ENCODE measurements at places on chromosomes 11 and 22. TPM values are rescaled to one million over a fixed set of nuclear protein-coding genes. Genes with fewer than 3 reads are reported as not detected.

- peaks cover 29% of the 10 kb centered on the region for H3K27me3 ChIP-seq
- H3K27ac ChIP-seq, result no peak overlapping the region
- no peak for DNase-seq
- peaks cover 13% of the 10 kb centered on the region for H3K36me3 ChIP-seq
- H3K4me3 ChIP-seq, result no peak overlapping the region
Measured at GRCh38 chr11:121265586-121265985, 27.0 kb upstream of the SC5D start.

DNA sequence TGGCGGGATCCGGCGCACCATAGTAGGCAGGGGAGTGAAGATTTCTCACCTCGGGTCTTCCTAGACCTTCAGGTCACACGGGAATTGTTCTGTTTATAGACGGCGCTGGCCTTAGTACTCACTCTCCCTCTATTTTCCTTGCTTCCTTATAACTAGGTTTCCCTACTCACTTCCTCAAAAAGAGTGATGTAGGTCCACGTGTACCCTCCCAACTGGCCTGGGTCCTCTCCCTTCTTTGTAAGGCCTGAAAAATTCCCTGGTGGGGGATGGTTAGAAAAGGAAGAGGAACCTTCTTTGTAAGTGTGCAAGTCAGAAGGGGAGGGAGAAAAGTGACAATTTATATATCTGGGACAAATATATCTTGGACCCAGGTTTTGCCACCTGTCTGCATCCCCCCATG, 2.9 kb upstream of the TMEM9B start:
- no peak overlapping the region for H3K27ac ChIP-seq
- H3K36me3 ChIP-seq, result peaks cover 20% of the 10 kb centered on the region
- DNase-seq, result no peak
- peaks cover 12% of the 10 kb centered on the region for H3K4me1 ChIP-seq

DNA sequence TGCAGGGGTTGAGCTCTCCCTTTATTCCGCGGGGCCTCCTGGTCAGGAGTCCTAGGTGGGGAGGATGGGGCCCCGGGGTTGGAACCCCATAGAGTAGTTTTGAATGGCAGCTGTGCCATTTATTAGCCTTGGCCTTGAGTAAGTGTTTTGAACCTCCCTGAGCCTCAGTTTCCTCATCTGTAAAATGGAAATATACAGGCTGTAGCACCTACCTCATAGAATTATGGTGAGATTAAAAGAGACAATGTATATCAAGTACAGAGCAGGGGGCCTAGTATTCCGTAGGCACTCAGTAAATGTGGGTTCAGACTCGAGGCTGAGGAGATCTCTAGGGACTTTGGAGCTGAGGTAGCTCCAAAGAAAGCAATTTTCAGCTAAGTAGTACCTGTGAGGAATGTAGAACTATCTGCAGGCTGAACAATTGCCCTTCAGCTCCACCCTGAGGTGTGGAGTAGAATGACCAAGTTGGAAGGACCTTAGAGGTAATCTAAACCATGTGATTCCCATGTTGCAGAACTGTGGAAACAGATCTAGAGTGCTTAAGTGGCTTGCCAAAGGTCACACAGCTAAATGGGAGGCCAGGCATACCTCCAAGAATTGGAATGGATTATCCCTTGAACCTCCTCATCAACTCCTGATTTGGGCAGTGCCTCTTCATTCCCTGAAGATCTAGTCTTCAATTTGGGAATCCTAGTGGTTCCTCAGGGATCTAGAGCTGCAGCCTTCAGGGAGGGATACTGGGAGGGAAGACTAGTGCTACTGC, 682 bp downstream of the PGAP2 start:
- H3K27me3 ChIP-seq, result no peaks in the 10 kb centered on the region
- H3K4me3 ChIP-seq, result peak overlapping the region; percentile 98
- no peaks in the 10 kb centered on the region for H3K36me3 ChIP-seq
- peak; percentile 55 for DNase-seq

- no peak overlapping the region for H3K27ac ChIP-seq
- no peaks in the 10 kb centered on the region for H3K36me3 ChIP-seq
- DNase-seq, result no peak
- H3K4me1 ChIP-seq, result peaks cover 17% of the 10 kb centered on the region
- H3K27me3 ChIP-seq, result no peaks in the 10 kb centered on the region
- no peak overlapping the region for H3K4me3 ChIP-seq
Measured at GRCh38 chr11:1773994-1774550, 10.3 kb upstream of the CTSD start.

DNA sequence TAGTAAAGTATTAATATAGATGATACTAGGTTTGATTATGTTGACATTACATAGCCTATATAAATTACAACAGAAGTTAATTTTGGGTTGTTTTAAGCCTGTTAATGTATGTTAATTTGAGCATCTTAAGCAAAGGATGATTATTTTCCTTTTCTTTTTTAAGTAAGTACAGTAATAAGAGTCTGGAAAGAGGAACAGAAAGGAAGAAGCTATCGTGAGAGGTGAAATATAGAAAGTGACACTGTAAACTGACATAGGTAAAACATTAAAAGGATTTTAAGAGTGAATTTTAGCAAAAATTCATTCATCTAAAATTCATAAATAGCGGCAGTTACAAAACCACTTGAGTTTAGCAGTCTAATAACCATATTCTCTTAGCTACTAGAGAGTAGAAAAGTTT, 45.5 kb downstream of the FAR1 start:
- H3K4me3 ChIP-seq, result no peak overlapping the region
- no peaks in the 10 kb centered on the region for H3K4me1 ChIP-seq
- H3K27me3 ChIP-seq, result no peaks in the 10 kb centered on the region
- H3K36me3 ChIP-seq, result peaks cover 88% of the 10 kb centered on the region

GRCh38 chr11:11732116-11732515, 109.7 kb upstream of the USP47 start:
- H3K27me3 ChIP-seq, result peaks cover 20% of the 10 kb centered on the region
- DNase-seq, result no peak
- H3K36me3 ChIP-seq, result no peaks in the 10 kb centered on the region
- no peak overlapping the region for H3K27ac ChIP-seq
- H3K4me3 ChIP-seq, result no peak overlapping the region
- H3K4me1 ChIP-seq, result no peaks in the 10 kb centered on the region

- H3K27ac ChIP-seq, result no peak overlapping the region
- DNase-seq, result no peak
- peaks cover 17% of the 10 kb centered on the region for H3K27me3 ChIP-seq
- no peaks in the 10 kb centered on the region for H3K36me3 ChIP-seq
Measured at GRCh38 chr11:27886857-27887256, 186.6 kb upstream of the BDNF start.

DNA sequence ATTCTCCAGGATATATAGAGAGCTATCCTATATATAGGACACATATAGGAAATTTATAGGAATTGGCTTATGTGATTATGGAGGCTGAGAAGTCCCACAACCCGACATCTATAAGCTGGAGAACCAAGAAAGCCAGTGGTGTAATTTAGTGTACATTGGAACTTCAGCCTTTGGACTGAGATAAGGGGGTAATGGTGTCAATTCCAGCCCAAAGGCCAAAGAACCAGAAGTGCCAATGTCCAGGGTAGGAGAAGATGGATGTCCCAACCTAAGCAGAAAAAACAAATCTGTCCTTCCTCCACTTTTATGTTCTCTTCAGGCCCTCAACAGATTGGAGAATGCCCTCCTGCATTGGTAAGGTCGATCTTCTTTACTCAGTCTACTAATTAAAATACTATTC, 25.5 kb upstream of the SMCO4 start:
- no peaks in the 10 kb centered on the region for H3K4me1 ChIP-seq
- H3K4me3 ChIP-seq, result no peak overlapping the region
- no peaks in the 10 kb centered on the region for H3K36me3 ChIP-seq
- H3K27me3 ChIP-seq, result peaks cover 7% of the 10 kb centered on the region
- no peak overlapping the region for H3K27ac ChIP-seq

GRCh38 chr11:130513132-130513531, 64.7 kb downstream of the ADAMTS15 start:
- no peaks in the 10 kb centered on the region for H3K36me3 ChIP-seq
- no peak overlapping the region for H3K4me3 ChIP-seq
- no peaks in the 10 kb centered on the region for H3K4me1 ChIP-seq
- no peak overlapping the region for H3K27ac ChIP-seq

DNA sequence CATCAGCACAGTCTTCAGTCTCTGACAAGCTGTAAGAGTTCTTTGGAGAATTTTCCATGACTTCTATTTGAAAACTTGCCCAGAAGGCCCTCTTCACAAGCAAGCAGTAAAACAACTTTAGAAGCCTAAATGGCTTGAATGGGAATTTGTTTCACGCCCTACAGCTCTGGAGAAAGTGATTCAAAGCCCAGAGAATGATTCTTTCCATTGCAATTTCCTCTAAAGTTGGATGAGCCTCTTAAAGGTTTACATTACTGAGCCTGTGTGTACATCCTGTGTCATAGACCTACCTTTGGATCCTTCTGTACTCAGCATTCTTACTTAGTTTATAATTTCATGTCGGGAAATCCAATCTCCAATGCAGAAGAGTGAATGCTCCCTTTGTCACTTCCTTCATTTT, 6.8 kb upstream of the OR8B3 start:
- H3K4me1 ChIP-seq, result no peaks in the 10 kb centered on the region
- no peak for DNase-seq
- H3K27ac ChIP-seq, result no peak overlapping the region
- H3K36me3 ChIP-seq, result no peaks in the 10 kb centered on the region
- peaks cover 19% of the 10 kb centered on the region for H3K27me3 ChIP-seq

GRCh38 chr22:40890881-40891280, 29.0 kb upstream of the DNAJB7 start:
- no peaks in the 10 kb centered on the region for H3K4me1 ChIP-seq
- H3K36me3 ChIP-seq, result no peaks in the 10 kb centered on the region
- no peak overlapping the region for H3K27ac ChIP-seq
- no peaks in the 10 kb centered on the region for H3K27me3 ChIP-seq

- H3K4me1 ChIP-seq, result no peaks in the 10 kb centered on the region
- no peak overlapping the region for H3K27ac ChIP-seq
- peaks cover 62% of the 10 kb centered on the region for H3K36me3 ChIP-seq
Measured at GRCh38 chr22:20056696-20057386, 23.2 kb upstream of the DGCR8 start.

DNA sequence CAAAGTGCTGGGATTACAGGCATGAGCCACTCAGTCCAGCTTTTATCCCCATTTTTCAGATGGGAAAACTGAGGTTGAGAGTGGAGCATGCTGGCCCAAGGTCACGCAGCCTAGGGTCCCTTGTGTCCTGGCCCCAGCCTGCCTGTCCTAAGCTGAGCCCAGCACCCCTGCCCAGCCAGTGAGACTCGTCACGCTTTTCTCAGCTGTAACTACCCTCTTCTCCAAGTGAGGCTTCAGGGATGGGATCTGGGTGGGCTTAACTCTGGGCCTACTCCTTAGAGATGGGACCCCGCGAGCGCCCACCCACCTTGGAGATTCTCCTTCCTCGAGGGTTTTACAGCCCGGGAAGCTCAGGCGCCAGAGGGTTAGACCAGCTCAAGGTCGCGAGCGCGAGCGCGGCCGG, 390 bp upstream of the TMEM151A start:
- H3K27ac ChIP-seq, result no peak overlapping the region
- peak overlapping the region; percentile 22 for H3K4me3 ChIP-seq
- H3K4me1 ChIP-seq, result peaks cover 19% of the 10 kb centered on the region
- peaks cover 3% of the 10 kb centered on the region for H3K36me3 ChIP-seq

DNA sequence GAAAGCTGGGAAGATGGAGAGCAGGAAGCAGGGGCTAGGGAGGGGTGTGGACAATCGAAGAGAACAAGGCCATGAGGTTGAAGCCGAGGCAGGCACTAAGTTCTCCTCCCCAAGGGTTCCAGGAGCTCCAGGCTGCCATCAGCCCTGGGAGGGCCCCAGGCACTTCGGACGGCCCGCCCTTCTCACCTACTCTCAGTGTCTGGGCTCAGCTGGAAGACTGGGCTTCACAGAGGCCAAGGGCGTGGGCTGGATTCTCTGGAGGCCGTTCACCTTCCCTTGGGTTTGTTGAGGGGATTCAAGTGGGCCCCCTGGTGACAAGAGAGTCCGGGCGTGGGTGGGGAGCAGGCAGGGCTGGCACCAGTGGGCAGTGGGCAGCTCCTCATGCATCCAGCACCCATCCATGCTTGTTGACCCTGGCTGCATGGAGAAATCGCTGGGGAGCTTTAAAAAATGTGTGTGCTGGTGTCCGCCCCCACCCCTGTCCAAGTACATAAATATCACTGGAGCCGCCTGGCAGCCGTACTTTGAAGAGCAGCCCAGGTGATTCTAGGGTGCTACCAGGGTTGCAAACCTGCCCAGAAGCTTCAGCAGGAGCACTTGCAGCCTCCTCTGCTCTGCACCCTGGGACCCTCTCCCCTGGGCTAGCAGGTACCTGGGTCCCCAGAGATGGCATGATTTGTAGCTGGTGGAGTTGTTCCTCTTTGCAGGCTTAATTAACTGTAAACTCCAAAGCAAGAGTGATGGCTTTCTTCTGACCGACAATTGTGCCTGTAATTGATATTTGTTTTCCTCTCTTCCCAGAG, 74.3 kb downstream of the RTL6 start:
- DNase-seq, result peak; percentile 46
- no peak overlapping the region for H3K4me3 ChIP-seq
- H3K27me3 ChIP-seq, result peaks cover 14% of the 10 kb centered on the region
- H3K27ac ChIP-seq, result no peak overlapping the region
- H3K36me3 ChIP-seq, result no peaks in the 10 kb centered on the region
- H3K4me1 ChIP-seq, result no peaks in the 10 kb centered on the region

GRCh38 chr11:20131788-20132666, 28.2 kb downstream of the DBX1 start:
- H3K27me3 ChIP-seq, result peaks cover 38% of the 10 kb centered on the region
- H3K36me3 ChIP-seq, result no peaks in the 10 kb centered on the region
- peak; percentile 65 for DNase-seq
- peaks cover 7% of the 10 kb centered on the region for H3K4me1 ChIP-seq
- peak overlapping the region; percentile 81 for H3K4me3 ChIP-seq

GRCh38 chr11:8671193-8671612, 11.3 kb downstream of the TRIM66 start:
- H3K36me3 ChIP-seq, result peaks cover 62% of the 10 kb centered on the region
- H3K27ac ChIP-seq, result no peak overlapping the region
- no peaks in the 10 kb centered on the region for H3K27me3 ChIP-seq
- no peak overlapping the region for H3K4me3 ChIP-seq
- H3K4me1 ChIP-seq, result no peaks in the 10 kb centered on the region
- DNase-seq, result no peak

The NUP98 gene
- total RNA-seq, result 106 TPM

The SEC14L6 gene
- total RNA-seq, result not detected

The EFCAB6 gene
- total RNA-seq, result 0.58 TPM

The MS4A7 gene
- total RNA-seq, result 0.96 TPM

The MUC5B gene
- total RNA-seq, result not detected

The OR5D13 gene
- not detected for total RNA-seq

The LRRC74B gene
- total RNA-seq, result not detected

The PATE2 gene
- not detected for total RNA-seq

The OR4C46 gene
- total RNA-seq, result not detected

The PARVB gene
- total RNA-seq, result 6.9 TPM

The TCN1 gene
- not detected for total RNA-seq

Measured in naive thymus-derived CD8-positive, alpha-beta T cell (primary cell).